Aorta (tissue), 5 donors: ENCODE measurements at places on chromosomes 6 and 20.
A peak's percentile ranks its signal among the peaks of the same experiment; 100 is the strongest.

GRCh38 chr6:33911488-33911887 is 107.7 kb upstream of the MLN start:
- no peak for DNase-seq
- no peak overlapping the region for H3K27ac ChIP-seq
- no peaks in the 10 kb centered on the region for H3K4me1 ChIP-seq

- H3K36me3 ChIP-seq, result no peaks in the 10 kb centered on the region
- H3K27me3 ChIP-seq, result no peaks in the 10 kb centered on the region
- DNase-seq, result no peak
- no peaks in the 10 kb centered on the region for H3K4me1 ChIP-seq
- H3K27ac ChIP-seq, result no peak overlapping the region
- H3K4me3 ChIP-seq, result no peak overlapping the region
Observed at GRCh38 chr20:40156600-40157317, 532.3 kb downstream of the MAFB start.

GRCh38 chr6:27146706-27147505 is 100.6 kb upstream of the PRSS16 start:
- peak; percentile 90 for DNase-seq
- no peaks in the 10 kb centered on the region for H3K4me1 ChIP-seq
- H3K36me3 ChIP-seq, result no peaks in the 10 kb centered on the region
- H3K4me3 ChIP-seq, result peak overlapping the region; percentile 44

GRCh38 chr6:89952686-89953085 is 58.4 kb downstream of the GJA10 start:
- DNase-seq, result no peak
- H3K27me3 ChIP-seq, result no peaks in the 10 kb centered on the region
- H3K27ac ChIP-seq, result no peak overlapping the region
- no peaks in the 10 kb centered on the region for H3K36me3 ChIP-seq

- H3K27me3 ChIP-seq, result no peaks in the 10 kb centered on the region
- H3K36me3 ChIP-seq, result peaks cover 4% of the 10 kb centered on the region
- H3K4me1 ChIP-seq, result no peaks in the 10 kb centered on the region
Observed at GRCh38 chr6:129314575-129314974, 395.4 kb downstream of the ARHGAP18 start.

GRCh38 chr20:51159303-51159702 is 136.4 kb upstream of the KCNG1 start:
- no peaks in the 10 kb centered on the region for H3K4me1 ChIP-seq
- H3K36me3 ChIP-seq, result no peaks in the 10 kb centered on the region
- no peak overlapping the region for H3K27ac ChIP-seq
- H3K4me3 ChIP-seq, result no peak overlapping the region
- no peaks in the 10 kb centered on the region for H3K27me3 ChIP-seq

GRCh38 chr6:33869121-33869520 is 65.3 kb upstream of the MLN start:
- no peak overlapping the region for H3K27ac ChIP-seq
- no peak for DNase-seq
- H3K4me1 ChIP-seq, result no peaks in the 10 kb centered on the region
